NCI-H526 treated with DMSO at 0.1 percent for 48 hours (cell line): ENCODE measurements at places on chromosomes 5 and 9.

- no peak for DNase-seq
These were observed 18.4 kb upstream of the ZNF474 start for GRCh38 chr5:122110987-122111386.

DNA sequence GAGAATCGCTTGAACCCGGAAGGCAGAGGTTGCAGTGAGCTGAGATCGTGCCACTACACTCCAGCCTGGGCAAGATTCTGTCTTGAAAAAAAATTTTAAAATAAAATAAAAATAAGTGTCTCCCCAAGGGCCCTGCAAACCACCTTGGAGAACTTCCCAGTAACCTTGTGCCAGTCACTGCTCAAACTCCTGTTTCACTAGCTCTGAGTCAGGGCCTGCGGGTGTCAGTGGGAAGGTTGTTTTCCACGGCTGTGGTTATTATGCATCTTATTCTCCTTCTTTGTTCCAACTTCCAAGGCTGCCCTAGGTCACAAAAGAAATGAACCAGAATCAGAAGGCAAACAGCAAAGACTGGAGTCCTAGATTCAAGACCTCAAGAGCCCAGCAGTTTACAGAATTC is 246.7 kb downstream of the ADAMTSL1 start:
- no peak for DNase-seq

- DNase-seq = no peak
These were observed 5.9 kb upstream of the PRKACG start for GRCh38 chr9:69019808-69020207.

GRCh38 chr5:78717674-78718584 is 69.4 kb upstream of the LHFPL2 start:
- no peak for DNase-seq

GRCh38 chr9:95349091-95350038 is 31.9 kb upstream of the FANCC start:
- no peak for DNase-seq

GRCh38 chr5:172925336-172925948 is 33.8 kb upstream of the RPL26L1 start:
- no peak for DNase-seq

GRCh38 chr5:151005187-151005949 is 15.0 kb upstream of the GPX3 start:
- DNase-seq = no peak

DNA sequence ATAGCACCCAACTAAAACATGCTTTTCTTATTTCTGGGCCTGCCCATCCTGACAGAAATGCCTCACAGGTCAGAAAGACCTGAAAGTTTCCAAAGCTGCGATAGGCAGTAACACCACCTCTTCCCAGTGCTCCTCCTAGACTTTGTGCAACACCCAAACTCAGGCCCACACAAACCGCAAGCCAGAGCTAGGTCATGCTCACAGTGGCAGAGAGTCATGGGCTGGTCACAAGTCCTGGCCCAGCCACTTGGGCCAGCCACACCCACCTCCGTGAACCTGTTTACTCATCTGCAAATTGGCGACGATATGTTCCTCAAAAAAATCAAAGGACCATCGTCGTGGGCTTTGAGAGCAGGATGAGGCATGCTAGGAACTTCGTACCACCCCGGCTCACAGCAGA is 44.0 kb upstream of the SLC25A51 start:
- DNase-seq = no peak

DNA sequence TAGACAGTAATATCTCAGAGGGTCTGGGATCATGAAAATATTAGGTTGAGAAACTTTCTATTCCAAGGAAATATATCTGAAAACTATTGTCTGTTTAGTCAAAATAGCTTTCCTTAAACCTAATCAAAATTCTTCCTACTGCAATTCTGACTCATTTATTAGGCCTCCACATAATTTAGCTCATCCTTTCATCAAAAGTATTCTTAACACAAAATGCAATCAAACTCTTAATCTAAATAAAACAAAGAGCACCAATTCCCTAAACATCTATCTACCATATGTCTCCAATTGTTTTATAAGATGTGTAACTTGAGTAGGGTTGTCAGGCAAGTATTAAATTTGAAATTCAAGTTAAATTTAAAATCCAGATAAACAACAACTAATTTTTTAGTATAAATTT is 142.1 kb downstream of the PLK2 start:
- no peak for DNase-seq
